Activated CD4-positive, alpha-beta memory T cell treated with anti-CD3 and anti-CD28 coated beads for 36 hours (primary cell): ENCODE measurements at places on chromosomes 3 and 15. TPM values are rescaled to one million over a fixed set of nuclear protein-coding genes. Genes with fewer than 3 reads are reported as not detected.

DNA sequence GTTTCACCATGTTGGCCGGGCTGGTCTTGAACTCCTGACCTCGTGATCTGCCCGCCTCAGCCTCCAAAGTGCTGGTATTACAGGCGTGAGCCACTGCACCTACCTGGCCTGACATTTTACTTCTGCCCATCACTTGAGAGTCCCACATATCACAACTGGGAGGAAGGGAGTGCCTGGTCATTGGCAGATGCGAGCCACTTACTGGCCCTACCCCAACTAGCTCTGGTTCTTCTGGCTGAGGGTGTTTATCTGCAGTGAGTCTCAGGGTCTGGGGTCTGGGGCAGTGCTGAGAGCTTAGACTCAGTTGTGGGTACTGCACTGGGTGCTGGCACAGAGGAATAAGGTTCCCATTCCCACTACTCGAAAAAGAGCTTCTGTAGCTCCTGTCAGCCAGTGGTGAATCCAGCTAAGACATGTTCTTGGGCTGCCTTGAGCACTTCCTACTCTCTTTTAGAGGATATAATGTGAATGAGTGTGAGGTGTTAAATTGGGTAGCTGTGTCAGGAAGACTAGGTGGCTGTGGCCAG is 30.2 kb downstream of the DAG1 start:
- DNase-seq, result no peak
- H3K27me3 ChIP-seq, result no peaks in the 10 kb centered on the region

GRCh38 chr3:10883478-10884234 is 67.6 kb downstream of the SLC6A11 start:
- H3K27ac ChIP-seq, result no peak overlapping the region
- H3K4me1 ChIP-seq, result no peaks in the 10 kb centered on the region
- DNase-seq, result no peak
- no peaks in the 10 kb centered on the region for H3K36me3 ChIP-seq

DNA sequence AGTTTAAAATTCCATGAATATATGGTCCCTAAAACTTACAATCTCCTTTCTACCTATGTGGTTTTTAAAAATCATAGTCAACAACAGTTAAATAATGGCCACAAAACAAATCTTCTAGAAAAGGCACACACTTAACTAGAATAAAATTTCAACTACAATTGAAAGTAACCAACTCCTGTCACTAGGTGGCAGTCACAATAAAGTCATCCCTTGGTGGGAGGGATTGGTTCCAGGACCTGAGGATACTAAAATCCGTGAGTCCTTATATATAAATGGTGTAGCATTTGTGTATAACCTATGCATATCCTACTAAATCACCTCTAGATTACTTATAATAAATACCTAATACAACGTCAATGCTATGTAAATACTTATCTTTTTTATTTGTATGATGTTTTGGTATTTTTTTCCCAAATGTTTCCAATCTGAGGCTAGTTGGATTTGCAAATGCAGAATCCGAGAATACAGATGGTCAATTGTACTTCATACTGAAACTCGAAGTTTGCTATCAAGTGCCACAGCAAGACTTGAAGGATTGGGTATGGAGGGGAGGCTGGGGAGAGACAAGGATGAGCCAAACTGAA is 172.6 kb downstream of the FMN1 start:
- H3K27me3 ChIP-seq, result no peaks in the 10 kb centered on the region
- no peak for DNase-seq
- no peaks in the 10 kb centered on the region for H3K4me1 ChIP-seq
- H3K36me3 ChIP-seq, result no peaks in the 10 kb centered on the region
- no peak overlapping the region for H3K4me3 ChIP-seq

DNA sequence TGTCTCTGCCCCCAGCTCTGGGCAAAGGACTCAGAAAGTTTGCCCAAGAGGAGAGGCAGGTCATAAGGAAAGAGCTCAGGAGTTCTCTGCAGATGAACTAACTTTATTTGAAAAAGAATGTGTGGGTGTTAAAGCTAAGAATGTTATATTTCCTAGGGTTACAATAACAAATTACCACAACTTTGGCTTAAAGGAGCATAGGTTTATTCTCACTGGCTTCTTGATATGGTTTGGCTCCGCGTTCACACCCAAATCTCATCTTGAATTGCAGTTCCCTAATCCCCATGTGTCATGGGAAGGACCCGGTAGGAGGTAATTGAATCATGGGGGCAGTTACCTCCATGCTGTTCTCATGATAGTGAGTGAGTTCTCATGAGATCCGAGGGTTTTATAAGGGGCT is 383.7 kb upstream of the CFAP20DC start:
- no peak overlapping the region for H3K27ac ChIP-seq
- H3K27me3 ChIP-seq, result peaks cover 2% of the 10 kb centered on the region
- no peaks in the 10 kb centered on the region for H3K4me1 ChIP-seq
- H3K36me3 ChIP-seq, result peaks cover 10% of the 10 kb centered on the region

- no peak overlapping the region for H3K4me3 ChIP-seq
- peaks cover 26% of the 10 kb centered on the region for H3K4me1 ChIP-seq
- peaks cover 5% of the 10 kb centered on the region for H3K36me3 ChIP-seq
- no peaks in the 10 kb centered on the region for H3K27me3 ChIP-seq
Measured at GRCh38 chr3:59456852-59457485, 407.1 kb upstream of the CFAP20DC start.

- no peak overlapping the region for H3K4me3 ChIP-seq
- peaks cover 2% of the 10 kb centered on the region for H3K27me3 ChIP-seq
- H3K27ac ChIP-seq, result no peak overlapping the region
- no peak for DNase-seq
- H3K4me1 ChIP-seq, result peaks cover 8% of the 10 kb centered on the region
- H3K36me3 ChIP-seq, result no peaks in the 10 kb centered on the region
Measured at GRCh38 chr3:161082063-161082462, 23.1 kb downstream of the B3GALNT1 start.

- no peak overlapping the region for H3K27ac ChIP-seq
- H3K36me3 ChIP-seq, result no peaks in the 10 kb centered on the region
- peaks cover 11% of the 10 kb centered on the region for H3K4me1 ChIP-seq
- DNase-seq, result no peak
Measured at GRCh38 chr3:8329598-8329997, 172.0 kb upstream of the LMCD1 start.

DNA sequence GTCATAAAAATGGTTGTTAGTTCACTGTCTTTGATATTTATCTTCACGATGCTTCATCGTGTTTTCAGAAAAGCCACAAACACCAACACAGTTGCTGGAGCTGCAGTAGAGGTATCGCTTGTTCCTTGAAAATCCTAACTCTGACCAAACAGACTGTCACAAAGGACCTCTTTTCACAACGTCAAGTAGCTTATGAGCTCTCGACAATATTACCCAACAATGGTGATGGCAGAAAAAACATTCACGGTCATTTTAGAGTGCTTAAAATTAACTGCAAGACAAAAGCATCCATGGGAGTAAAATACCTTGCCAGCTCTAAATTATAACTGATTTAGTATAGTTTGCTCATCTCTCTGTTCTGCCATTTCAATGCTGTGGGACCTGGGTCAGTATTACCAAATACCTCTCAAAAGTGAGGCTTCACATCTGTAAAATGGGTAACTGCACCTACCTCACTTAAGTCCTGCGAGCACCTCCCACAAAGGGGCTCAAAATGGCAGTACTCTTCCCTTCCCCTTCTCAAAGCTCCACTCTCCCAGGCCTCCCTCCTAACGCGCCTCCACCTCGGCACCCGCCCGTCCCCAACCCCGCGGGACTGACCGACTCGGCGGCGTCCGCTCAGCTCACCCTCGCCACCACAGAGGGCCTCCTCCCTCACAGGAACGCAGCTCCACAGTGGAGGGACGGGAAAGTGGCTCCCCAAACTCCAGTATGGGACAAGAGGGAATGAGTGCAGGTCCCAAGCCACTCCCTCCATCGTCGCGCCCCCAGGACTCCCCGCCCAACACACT is 546 bp downstream of the TRIM59 start:
- H3K4me1 ChIP-seq, result peaks cover 33% of the 10 kb centered on the region
- DNase-seq, result no peak
- peaks cover 24% of the 10 kb centered on the region for H3K36me3 ChIP-seq
- H3K27ac ChIP-seq, result peak overlapping the region; percentile 99
- no peaks in the 10 kb centered on the region for H3K27me3 ChIP-seq

DNA sequence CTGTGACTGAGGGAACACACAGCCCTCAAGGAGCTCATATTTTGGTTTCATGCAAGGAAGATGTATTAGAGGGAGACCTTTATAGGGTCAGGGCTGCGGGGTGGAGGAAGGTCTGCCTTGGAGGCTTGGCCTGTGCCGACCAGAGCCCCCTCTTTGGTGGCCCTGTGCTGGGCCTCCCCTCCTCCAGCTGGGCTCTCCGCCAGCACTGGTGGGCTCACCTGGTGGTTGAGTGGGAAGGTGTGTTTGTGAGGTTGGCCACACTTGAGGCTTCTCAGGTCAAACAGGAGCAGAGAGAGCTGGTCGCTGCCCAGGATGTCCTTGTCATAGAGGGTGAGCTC is 2.6 kb downstream of the PLA2G4F start:
- no peaks in the 10 kb centered on the region for H3K4me1 ChIP-seq
- no peak overlapping the region for H3K4me3 ChIP-seq
- peaks cover 3% of the 10 kb centered on the region for H3K36me3 ChIP-seq
- H3K27ac ChIP-seq, result no peak overlapping the region

DNA sequence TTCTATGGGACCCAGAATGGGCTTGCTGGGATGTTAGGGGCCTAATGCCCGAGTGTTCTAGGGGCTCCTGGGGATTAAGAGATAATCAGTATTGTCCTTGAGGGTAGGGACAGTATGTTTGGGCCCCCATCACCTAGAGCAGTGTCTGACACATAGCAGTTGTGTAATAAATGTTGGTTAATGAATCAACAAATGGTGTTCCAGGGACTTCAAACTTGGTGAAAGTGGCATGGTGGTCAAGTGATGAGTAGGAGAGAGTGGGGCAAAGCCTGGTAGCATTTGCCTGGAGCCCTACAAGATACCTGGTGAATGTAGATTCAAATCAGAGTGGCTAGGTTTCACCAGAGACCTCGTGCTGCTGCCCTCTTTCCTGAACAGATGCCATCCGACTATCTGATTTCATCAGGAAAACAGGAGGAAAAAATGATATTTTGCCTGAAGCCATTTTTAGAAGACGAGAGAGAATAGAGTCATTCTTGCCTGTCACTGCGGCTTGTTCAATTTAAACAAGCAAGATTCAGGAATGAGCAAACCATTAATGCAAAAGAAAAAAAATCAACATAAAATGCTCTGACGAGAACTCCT is 117.3 kb downstream of the RPL22L1 start:
- no peaks in the 10 kb centered on the region for H3K36me3 ChIP-seq
- DNase-seq, result no peak
- H3K4me3 ChIP-seq, result no peak overlapping the region
- no peaks in the 10 kb centered on the region for H3K4me1 ChIP-seq
- H3K27ac ChIP-seq, result no peak overlapping the region

- no peak overlapping the region for H3K4me3 ChIP-seq
- no peaks in the 10 kb centered on the region for H3K36me3 ChIP-seq
- no peak overlapping the region for H3K27ac ChIP-seq
- no peak for DNase-seq
- H3K4me1 ChIP-seq, result no peaks in the 10 kb centered on the region
- H3K27me3 ChIP-seq, result no peaks in the 10 kb centered on the region
Measured at GRCh38 chr3:176491084-176491483, 706.2 kb downstream of the TBL1XR1 start.

DNA sequence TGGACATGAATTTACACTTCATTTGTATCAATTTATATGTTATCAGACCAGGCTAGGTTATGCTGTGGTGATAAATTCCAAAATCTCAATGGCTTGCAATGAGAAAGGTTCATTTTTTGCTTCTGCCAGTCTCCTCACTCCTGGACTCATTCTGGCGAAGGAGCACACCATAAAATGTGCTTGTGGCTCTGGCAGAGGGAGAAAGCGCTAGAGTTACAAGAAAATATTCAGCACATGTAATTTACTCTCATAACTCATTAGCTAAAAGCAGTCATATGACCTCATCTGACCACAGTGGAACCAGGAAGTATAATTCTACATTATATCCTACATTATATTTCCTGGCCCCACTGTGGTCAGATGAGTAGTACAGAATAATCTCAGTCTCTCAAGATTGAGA is 193.8 kb downstream of the BCHE start:
- no peak overlapping the region for H3K27ac ChIP-seq
- no peaks in the 10 kb centered on the region for H3K36me3 ChIP-seq
- H3K4me3 ChIP-seq, result no peak overlapping the region
- H3K4me1 ChIP-seq, result no peaks in the 10 kb centered on the region

GRCh38 chr3:191557322-191557721 is 96.4 kb downstream of the PYDC2 start:
- H3K4me3 ChIP-seq, result no peak overlapping the region
- H3K4me1 ChIP-seq, result no peaks in the 10 kb centered on the region
- no peaks in the 10 kb centered on the region for H3K27me3 ChIP-seq
- DNase-seq, result no peak

DNA sequence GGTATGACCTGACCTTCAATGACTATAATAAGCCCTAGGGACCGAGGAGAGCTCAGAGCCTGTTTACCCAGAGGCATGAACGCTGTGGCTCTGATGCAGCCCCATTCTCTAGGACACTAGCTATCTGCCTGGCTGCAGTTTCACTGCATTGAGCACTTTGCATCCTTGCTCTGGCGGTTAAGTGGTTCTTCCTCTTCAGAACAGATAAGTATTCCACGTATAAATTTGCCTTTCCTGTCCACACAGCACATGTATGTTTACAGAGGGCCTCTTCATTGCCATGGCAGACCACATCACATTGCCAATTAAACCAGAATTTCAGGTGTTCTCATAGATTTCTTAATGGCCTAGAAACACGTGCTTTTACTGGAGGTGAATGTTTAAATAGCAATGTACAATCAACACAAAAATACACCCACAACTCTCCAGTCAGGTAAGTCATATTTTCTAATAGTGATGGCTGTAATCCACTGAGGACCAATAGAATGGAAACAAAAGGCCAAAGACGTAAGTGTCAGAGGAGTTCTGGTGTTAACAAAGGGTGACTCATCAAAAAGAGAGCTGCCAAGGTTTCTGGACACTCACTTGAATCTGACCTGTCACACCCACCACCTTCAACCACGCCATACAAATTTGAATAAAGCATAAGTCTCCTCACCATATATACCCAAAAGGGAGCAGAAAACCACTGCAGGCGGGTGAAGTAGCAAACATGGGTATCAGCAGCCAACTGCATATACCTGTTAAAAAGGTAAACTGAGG is 553.4 kb downstream of the OCA2 start:
- H3K27ac ChIP-seq, result no peak overlapping the region
- H3K36me3 ChIP-seq, result no peaks in the 10 kb centered on the region

DNA sequence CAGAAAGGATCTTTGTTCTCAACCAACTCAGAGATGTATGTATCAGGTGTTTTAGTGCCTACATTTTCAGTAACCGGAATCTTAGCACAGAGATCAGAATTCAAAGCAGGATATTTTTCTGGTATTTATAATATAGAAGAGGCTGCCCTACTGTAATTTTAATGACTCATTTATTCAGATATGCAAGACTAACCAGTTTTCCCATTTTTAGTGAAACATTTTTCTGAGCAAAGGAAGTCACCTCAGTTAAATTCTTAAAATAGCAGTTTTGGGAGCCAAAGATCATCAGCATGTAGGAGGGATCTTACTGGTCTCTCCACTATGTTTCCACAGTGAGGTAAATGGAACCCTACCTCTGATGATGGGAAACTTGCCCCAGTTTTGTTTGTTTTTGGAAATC is 42.0 kb downstream of the SRP14 start:
- H3K4me3 ChIP-seq, result no peak overlapping the region
- no peak overlapping the region for H3K27ac ChIP-seq
- no peaks in the 10 kb centered on the region for H3K4me1 ChIP-seq
- no peaks in the 10 kb centered on the region for H3K27me3 ChIP-seq
- DNase-seq, result no peak

The SLC15A2 gene
- total RNA-seq, result 1.1 TPM

The EFCC1 gene
- 0.24 TPM for total RNA-seq

The C2CD4A gene
- total RNA-seq, result 2.3 TPM

The EOMES gene
- 1.5 TPM for total RNA-seq
